ENCODE measurements at places on chromosomes 7 and 10.

GRCh38 chr7:46168231-46168630, 247.2 kb upstream of the IGFBP3 start:
- DNase-seq = no peak

- no peak for DNase-seq
Observed at GRCh38 chr10:22338931-22339330, 6.4 kb upstream of the SPAG6 start.

DNA sequence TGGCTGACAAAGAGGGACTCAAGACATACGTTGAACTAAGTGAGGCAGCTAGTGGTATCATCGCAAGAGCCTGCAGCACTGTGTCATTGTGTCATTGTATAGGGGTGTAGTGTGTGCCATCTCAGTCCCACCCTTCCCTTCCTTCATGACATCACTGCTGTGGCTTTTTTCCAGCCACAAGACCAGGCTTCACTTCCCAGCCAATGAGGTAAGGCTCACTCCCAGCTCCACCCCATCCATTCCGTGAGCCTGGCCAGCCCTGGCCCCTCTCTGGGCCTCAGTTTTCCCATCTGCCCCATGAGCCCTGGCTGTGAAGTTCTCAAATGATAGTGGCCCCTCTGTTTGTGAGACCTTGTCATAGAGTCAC, 134.3 kb upstream of the ZMIZ1 start:
- DNase-seq = no peak

- no peak for DNase-seq
Observed at GRCh38 chr7:148191391-148192065, 399.0 kb upstream of the C7orf33 start.

GRCh38 chr10:110773693-110774068, 98.0 kb upstream of the PDCD4 start:
- DNase-seq = no peak

DNA sequence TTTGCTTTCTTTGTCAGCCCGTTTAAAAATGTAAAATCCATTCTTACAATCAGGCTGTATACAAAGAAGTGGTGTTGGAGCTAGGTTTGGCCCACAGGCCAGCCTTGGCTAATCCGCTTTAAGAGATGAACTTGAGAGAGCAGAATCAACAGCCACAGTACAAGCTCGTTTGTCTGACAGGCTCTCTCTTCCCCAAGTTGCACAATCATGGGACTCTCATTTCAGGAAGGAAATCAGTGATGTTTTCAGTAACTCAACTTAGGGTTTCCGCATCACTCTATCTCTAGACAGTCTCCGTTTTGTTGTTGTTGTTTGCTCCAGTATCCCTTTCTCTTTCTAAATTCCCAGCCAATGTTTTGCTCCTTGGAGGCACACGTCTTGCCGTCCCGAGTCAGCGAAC, 582.0 kb upstream of the MKI67 start:
- no peak for DNase-seq

- DNase-seq = no peak
Observed at GRCh38 chr7:107641676-107642075, 19.0 kb upstream of the SLC26A4 start.

DNA sequence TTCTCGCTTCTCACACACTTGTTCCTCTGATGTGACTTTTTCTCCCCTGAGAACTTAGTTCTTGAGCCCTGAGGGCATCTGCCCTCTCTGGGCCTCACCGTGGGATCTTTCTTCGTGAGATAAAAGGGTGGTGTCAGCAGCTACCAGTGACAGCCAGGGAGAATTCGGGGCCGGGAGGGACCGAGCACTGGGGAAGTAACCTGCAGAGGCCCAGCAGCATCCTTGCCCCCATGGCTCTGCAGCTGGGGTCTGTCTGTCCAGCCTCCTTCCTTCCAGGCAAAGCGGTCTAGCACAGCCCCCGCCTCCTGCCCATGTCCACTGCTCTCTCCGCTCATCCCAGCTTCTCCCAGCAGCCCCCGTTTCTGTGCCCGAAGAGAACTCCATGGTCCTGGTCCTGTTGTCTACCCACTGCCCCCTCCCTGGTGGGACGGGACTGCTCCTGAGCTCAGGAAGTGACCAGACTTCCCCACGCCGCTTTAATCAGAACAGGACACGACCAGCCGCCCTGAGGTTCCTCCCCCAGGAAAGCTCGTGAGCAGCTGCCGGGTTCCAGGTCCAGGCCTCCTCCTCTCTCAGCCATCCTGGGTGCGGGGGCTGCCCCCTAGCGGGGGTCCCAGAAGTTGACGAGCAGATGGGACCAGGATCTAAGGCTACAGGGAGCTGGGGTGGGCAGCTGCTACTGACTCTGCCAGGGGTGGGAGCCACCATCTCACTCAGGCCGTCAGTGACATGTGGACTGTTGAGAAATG, 187.5 kb downstream of the WDR37 start:
- DNase-seq = no peak

DNA sequence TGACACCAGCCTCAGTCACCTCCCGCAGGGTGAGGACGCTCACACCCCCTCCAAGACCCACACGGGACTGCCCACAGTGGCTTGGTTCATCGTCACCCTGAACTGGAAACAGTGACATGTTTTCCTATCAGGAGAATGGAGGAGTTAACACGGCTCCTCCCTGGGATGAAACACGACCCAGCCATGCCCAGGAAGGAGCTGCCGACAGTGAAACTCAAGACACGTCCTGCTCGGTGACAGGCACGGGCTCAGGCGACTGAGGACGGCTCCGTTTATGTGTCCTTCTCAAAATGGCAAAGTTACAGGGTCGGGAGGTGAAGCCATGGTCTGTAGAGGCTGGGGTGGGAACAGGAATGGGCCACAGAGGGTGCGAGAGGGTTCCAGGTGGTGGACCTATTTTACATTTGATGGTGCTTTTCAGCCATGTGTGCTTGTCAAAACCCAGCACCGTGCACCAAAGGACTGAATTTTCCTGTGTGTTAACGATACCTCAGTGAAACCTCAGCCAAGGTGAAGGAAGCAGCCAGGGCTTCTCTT, 272.4 kb downstream of the ADARB2 start:
- DNase-seq = no peak

- no peak for DNase-seq
Observed at GRCh38 chr10:47435081-47435480, 48.8 kb downstream of the ANXA8 start.

DNA sequence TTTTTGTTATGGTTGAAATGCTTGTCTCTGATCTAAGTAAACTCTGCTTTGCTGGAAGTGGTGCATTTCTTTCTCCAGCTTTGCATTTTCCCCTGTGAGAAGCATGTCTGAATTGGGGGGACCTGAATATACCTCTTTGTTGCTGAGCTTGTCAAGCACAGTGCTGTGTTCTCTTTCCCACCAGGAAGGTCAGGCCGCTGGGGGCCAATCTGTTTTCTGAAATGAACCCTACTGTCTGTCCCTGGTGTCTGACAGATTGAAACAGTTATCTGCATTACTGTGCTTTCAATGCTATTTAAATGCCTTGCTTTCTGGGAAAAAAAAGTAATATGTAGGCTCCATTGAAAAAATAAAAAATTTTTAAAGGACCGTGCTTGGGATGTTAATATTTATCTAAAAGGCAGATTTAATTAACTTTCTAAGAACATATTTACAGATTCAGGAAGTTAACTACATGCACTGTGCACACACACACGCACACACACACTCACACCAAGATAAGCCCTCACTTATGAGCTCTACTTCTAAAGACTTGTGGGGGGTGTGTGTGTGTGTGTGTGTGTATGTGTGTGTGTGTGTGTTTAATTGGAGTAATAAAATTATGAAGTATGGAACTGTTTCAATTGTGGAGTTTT, 127.0 kb upstream of the FZD1 start:
- no peak for DNase-seq

DNA sequence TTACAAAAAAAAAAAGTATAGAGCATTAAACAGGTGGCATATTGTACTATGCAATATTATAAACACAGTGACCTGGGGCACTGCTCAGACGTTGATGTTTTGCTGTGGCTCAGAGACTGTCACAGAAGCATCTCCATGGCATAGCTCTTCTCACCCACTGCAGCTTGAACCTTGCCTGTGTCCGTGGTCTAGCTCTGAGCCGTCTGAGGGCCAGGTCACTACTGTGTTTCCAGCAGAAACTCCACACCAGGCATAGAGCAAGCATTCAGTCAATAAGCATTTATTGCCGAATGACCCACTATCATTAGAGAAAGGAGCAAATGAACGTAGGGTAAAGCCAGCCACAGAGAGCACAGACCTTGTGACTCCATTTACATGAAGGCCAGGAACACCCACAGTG, 443.2 kb upstream of the FOXK1 start:
- DNase-seq = no peak

DNA sequence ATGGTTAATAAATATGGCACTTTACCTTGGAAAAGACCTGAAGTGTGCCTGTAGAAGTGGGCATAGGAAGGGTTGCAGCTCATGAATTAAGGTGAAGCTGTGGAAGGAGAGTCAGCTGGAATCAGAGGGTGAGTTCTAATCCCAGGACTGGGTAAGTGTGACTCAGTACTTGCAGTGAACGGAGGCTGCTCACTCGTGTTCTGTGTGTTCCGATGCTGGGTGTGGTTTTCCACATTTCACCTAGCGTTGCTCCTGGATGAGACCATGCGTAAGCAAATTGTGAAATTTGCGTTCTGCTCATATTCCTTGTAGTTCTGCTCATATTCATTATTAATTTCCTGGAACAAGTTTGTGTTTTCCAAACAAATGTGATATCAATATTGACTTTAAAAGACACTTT, 22.4 kb upstream of the TMEM236 start:
- no peak for DNase-seq

- DNase-seq = no peak
Observed at GRCh38 chr10:12980713-12981306, 20.7 kb downstream of the CCDC3 start.

GRCh38 chr7:105745681-105746330, 130.6 kb downstream of the ATXN7L1 start:
- DNase-seq = no peak

DNA sequence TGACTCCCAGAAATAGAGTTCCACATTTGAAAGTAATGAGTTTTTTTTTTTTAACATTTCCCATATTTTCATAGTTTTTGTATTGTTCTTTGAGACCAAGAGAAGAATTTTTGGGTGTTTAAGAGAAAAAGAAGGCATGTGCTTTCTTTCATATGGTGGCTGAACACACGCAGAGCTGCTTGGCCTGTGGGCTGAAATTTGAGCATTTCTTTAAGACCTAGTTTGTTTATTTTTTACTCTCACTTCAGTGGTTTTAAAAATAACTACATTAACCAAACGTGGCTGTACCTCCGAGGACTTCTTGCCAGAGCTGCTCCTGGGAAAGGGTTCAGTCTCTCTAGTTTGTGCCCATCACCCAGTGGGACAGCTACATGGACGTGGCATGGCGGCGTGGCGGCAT, 58.3 kb downstream of the INPP5A start:
- no peak for DNase-seq

DNA sequence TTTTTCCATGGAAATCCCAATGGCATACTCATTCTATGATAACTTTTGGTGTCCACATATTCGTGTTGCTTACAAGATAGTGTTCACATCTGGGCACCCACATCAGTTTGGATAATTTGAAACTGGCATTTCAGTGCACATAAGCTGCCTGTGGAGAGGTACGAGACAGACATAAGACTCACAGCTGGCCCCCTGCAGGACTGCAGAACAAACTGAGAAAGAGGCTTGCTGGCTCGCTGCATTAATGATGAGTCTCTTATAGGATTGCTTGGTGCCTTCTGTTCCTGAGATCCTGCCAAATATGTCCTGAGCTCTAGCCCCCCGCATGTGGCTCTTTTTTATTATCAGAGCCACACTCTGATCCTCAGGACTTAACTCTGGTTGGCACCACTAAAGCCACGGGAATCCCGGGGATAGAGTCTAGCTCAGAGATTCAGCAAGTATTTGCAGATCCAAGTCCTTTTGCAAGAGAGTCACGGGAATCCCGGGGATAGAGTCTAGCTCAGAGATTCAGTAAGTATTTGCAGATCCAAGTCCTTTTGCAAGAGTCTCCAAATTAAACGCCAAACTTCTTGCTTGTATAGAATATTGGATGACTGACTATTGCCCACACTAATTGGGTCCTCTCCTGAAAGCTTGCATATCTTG, 34.0 kb upstream of the JCAD start:
- no peak for DNase-seq

DNA sequence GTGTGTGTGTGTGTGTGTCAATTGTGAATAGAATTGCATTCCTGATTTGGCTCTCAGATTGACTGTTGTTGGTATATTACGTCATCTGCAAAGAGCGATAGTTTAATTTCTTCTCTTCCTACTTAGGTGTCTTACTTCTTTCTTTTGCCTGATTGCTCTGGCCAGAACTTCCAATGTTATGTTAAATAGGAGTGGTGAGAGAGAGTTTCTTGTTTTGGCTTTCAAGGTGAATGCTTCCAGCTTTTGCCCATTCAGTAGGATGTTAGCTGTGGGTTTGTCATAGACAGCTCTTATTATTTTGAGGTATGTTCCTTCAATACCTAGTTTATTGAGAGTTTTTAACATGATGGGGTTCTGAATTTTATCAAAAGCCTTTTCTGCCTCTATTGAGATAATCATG, 34.2 kb upstream of the PRSS37 start:
- no peak for DNase-seq

GRCh38 chr7:1853431-1853985, 183.4 kb downstream of the ELFN1 start:
- DNase-seq = no peak

DNA sequence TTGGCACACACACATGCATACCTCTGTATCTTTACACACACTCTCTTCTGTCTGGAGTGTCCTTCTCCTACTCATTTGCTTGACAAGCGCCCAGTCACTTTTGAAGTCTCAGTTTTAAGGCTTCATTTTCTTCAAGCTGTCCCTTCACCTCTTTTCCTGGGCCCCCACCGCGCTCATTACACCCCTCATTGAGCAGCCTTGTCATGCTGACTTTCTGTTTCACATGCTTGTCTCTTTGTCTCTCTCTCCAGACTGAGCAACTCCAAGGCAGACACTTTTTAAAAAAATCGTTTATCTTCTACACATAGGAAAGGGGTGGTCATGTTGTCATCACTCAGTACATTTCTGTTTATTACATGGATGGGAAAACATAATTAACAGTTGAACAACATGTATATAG, 225.2 kb upstream of the FZD1 start:
- no peak for DNase-seq

DNA sequence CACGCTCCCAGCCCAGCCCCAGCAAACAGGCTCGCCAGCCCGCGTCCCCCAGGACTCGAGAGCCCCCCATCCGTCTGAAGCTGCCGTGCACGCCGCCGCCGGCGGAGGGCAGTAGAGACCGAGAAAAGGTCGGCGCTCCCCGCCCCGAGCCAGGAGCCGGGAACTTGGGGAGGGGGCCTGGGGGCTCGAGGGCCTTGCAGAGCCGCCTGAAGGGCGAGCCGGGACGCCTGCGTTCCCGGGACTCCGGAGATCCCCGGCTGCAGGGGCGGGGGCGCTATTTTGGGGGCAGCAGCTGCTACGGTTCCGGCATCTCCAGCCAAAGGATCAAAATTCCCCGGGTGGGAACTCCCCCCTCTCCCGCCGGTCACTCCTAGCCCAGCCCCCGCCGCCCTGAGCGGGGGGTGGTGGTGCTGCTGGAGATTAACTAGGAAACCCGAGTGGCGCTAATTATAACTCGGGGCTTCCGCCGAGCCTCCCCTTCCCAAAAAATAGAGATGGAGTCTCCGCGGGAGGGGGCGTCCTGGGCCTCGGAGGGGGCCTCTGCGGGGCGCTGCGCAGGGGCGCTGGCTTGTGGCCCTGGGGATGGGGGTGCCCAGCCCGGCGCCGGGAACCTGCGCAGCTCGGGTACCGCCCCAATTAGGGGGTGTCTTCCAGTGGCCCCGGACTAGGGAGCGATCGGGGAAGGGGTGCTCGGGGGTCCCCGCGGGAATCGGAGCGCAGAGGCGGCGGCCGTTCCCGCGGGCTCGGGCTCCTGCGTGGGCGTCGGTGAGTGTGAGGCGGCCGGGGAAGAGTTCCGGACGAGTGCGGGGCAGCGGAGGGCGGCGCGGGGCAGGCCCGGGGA, 608 bp downstream of the ACHE start:
- DNase-seq = no peak

- no peak for DNase-seq
Observed at GRCh38 chr7:144459635-144460034, 56.1 kb upstream of the NOBOX start.

Measured in activated T-helper 1 cell treated with anti-CD3 and anti-CD28 coated beads, Interleukin-2, amount 50 U/mL, for 16 hours (primary cell).